ENCODE measurements at places on chromosomes 12 and 14. TPM values are rescaled to one million over a fixed set of nuclear protein-coding genes. Genes with fewer than 3 reads are reported as not detected.

DNA sequence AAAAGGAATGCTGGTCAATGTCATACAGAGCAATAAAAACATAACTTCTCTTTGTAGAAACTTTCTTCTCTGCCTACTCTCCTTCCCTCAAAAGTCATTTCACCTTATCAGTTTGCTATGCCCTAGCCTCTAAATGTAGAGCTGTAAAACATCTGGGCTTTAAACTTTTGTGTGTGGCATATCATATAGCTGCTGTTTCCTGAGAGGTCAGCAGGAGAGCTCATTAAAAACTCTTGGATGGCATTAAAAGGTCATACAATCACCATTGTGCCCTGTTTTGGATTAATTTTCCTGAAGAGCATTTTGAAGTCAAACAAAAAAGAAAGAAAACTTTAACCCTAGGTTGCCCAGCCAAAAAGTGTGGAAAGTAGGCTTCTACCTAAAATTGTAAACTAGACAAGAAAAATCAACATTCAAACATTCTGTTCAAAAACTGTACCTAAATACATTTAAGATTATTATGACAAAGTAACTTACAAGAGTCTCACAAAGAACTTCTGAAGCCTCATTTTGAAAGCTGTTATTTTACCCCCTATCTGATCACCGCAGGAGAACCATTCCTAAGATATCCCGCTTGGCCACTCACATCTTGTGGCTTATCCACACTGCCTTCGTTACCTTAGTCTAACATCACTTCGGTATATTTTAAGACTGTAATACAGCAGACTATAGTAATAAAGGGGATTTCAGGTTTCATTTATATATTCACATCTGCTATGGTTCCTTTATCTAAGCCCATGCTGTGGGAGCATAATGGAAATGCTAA is 38.1 kb downstream of the TXNDC16 start:
- H3K4me1 ChIP-seq: no peaks in the 10 kb centered on the region
- no peaks in the 10 kb centered on the region for H3K27me3 ChIP-seq
- DNase-seq: no peak
- H3K4me3 ChIP-seq: no peak overlapping the region
- no peak overlapping the region for H3K27ac ChIP-seq
- no peaks in the 10 kb centered on the region for H3K36me3 ChIP-seq

- no peaks in the 10 kb centered on the region for H3K36me3 ChIP-seq
- no peak overlapping the region for H3K27ac ChIP-seq
- H3K27me3 ChIP-seq: no peaks in the 10 kb centered on the region
- H3K4me3 ChIP-seq: no peak overlapping the region
Observed at GRCh38 chr12:116863275-116863767, 17.9 kb downstream of the HRK start.

DNA sequence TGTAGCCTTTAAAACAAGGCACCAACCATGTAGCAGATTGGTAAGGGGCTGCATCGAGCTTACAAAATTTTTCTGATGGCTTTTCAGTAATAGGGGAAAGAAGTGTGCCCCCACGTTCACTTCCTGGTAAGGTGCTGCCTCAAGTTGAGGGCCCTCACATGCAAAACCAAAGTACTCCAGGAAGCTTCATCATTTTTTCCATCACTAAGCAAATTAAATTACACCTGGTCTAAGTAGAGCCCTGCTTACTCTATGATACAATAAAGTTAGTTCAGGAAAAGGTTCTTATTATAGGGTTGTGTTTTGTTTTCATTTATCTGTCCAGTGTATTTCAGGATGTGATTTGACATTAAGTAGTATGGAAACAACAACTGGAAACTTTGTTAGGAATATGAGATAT is 15.0 kb upstream of the AKAP5 start:
- no peak overlapping the region for H3K4me3 ChIP-seq
- H3K27ac ChIP-seq: no peak overlapping the region
- no peaks in the 10 kb centered on the region for H3K4me1 ChIP-seq

GRCh38 chr14:72605096-72605920 is 288.6 kb downstream of the DPF3 start:
- H3K27ac ChIP-seq: no peak overlapping the region
- no peaks in the 10 kb centered on the region for H3K4me1 ChIP-seq
- no peaks in the 10 kb centered on the region for H3K36me3 ChIP-seq
- no peaks in the 10 kb centered on the region for H3K27me3 ChIP-seq

DNA sequence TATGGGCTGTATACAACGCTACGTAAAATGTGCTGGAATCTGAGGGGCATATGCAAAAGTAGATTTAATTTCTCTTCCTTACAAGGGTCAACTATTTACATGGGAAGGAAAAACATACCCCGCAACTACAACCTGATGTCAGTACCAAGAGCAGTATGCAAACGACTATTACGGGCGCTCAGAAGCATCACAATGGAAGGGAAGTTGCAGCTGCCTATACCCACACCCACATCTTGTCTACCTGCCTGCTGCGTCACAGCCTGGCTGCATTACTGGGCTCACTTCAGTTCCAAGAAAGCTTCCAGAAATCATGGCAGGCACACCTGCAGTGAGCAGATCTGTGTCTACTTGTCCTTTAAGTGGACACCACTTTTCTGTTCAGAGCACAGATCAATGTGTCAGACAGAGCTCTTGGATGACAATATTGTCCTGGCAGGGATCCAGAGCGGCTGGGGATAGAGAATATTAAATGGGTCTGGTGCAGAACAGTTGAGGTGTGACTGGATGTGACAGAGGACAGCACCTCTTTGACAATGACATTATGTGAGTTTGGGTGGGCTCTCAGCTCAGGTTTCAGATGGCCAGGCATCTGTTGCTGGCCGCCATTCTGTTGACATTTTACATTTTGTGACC is 41.5 kb upstream of the GNG2 start:
- no peak for DNase-seq
- H3K4me3 ChIP-seq: no peak overlapping the region
- no peaks in the 10 kb centered on the region for H3K4me1 ChIP-seq
- H3K36me3 ChIP-seq: no peaks in the 10 kb centered on the region

- H3K27me3 ChIP-seq: no peaks in the 10 kb centered on the region
- no peak for DNase-seq
- no peaks in the 10 kb centered on the region for H3K36me3 ChIP-seq
- no peak overlapping the region for H3K4me3 ChIP-seq
- H3K27ac ChIP-seq: no peak overlapping the region
Observed at GRCh38 chr12:87157791-87158190, 871.4 kb downstream of the C12orf50 start.

DNA sequence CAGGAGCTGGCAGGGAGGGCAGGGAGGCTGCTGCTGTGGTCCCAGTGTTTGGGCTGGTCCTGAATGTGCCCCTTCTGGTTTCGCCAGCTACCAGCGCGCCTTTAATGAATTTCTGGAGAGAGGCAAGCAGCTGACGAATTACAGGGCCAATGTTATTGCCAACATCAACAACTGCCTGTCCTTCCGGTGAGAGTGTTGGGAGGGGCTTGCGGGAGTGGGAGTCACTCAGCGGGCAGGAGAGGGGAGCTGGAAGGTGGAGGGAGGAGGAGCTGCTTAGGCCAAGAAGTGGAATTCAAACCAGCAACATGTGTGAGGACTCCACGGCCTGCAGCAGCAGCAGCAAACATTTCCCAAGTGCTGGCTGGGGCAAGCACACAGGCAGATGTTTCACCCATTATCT is 7.7 kb downstream of the TNFAIP2 start:
- H3K27me3 ChIP-seq: no peaks in the 10 kb centered on the region
- no peak overlapping the region for H3K4me3 ChIP-seq
- peak; percentile 70 for DNase-seq
- peak overlapping the region; percentile 91 for H3K27ac ChIP-seq
- no peaks in the 10 kb centered on the region for H3K4me1 ChIP-seq

GRCh38 chr14:26174395-26174794 is 423.4 kb downstream of the NOVA1 start:
- H3K27me3 ChIP-seq: no peaks in the 10 kb centered on the region
- no peak overlapping the region for H3K27ac ChIP-seq
- H3K4me1 ChIP-seq: no peaks in the 10 kb centered on the region
- no peaks in the 10 kb centered on the region for H3K36me3 ChIP-seq
- no peak overlapping the region for H3K4me3 ChIP-seq

DNA sequence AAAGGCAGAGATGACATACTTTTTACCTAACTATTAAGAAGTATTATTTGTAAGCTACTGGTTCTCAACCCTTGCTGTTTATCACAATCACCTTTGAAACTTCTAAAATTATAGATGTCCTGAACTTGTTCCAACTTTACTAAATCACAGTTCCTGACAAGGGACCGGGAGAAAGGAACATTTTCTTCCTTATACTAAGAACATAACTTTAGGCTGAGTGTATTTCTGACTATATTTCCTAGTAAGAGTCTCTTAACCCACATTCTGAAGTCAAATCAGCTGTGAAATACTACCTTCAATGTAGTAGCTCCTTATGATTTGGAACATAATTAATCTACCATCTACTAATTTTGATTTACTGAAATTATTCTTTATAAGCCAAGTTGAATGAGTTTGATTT is 80.2 kb downstream of the BAZ1A start:
- H3K27ac ChIP-seq: no peak overlapping the region
- no peaks in the 10 kb centered on the region for H3K27me3 ChIP-seq
- no peak overlapping the region for H3K4me3 ChIP-seq
- DNase-seq: no peak

DNA sequence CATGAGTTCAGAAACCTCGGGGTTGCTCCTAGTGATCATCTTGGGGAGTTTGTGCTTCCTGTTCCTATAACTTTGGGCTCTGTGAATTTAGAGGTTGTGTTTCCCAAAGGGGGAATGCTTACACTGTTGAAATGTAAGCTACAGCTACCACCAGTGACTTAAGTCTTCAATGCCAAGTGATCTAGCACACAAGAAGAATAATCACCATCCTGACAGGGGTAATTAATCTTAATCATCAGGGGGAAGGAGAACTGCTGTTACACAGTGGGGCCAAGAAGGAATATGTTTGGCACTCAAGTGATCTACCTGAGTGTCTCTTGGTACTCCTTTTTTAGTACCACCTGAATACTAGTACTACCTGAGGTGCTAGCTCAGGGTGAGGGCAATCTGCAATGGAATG is 34.9 kb upstream of the RNU6-7 start:
- H3K36me3 ChIP-seq: no peaks in the 10 kb centered on the region
- no peaks in the 10 kb centered on the region for H3K27me3 ChIP-seq
- no peak for DNase-seq
- H3K4me3 ChIP-seq: no peak overlapping the region
- H3K27ac ChIP-seq: no peak overlapping the region

GRCh38 chr12:42482041-42482747 is 107.4 kb downstream of the PRICKLE1 start:
- H3K36me3 ChIP-seq: no peaks in the 10 kb centered on the region
- DNase-seq: peak; percentile 66
- no peaks in the 10 kb centered on the region for H3K27me3 ChIP-seq
- H3K4me3 ChIP-seq: peak overlapping the region; percentile 65
- H3K4me1 ChIP-seq: no peaks in the 10 kb centered on the region
- H3K27ac ChIP-seq: peak overlapping the region; percentile 90

DNA sequence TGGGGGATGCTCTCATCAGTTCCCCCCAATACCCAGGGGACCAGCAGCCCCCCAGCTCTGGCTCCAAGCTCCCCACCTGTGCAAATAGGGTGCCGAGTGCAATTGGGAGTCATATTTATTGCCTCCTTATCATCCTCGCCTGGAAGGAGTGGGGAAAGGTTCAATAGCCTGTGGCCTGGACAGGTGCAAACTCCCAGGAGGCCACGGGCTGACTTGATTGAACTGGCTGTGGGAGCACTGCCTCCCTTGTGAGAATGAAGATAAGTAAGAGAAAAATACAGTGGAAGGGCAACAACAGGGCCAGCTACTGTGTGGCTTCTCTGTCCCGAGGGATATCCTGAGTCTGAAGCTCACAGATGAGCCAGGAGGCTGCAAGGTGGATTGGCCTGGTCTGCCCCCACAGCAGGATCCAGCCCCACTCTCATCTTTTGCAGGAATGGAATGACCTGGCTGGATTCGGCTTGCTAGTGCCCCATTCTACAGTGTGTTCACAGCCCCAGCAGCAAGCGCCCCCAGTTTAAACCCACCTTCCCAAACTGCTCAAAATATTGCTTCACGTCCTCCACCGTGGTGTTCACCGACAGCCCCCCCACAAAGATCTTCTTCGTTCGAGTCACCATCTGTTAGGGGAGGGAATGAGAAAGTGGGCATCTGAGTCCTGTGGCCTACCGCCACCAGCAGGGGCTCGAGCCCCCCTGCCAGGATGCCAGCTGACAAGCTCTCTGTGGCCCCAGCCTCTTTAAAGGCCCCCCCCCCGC is 6.3 kb downstream of the MSI1 start:
- no peaks in the 10 kb centered on the region for H3K36me3 ChIP-seq
- H3K4me3 ChIP-seq: no peak overlapping the region
- H3K4me1 ChIP-seq: no peaks in the 10 kb centered on the region
- no peak for DNase-seq

- no peak overlapping the region for H3K27ac ChIP-seq
- no peak overlapping the region for H3K4me3 ChIP-seq
- no peaks in the 10 kb centered on the region for H3K36me3 ChIP-seq
- no peaks in the 10 kb centered on the region for H3K4me1 ChIP-seq
- no peaks in the 10 kb centered on the region for H3K27me3 ChIP-seq
Observed at GRCh38 chr12:4243091-4243490, 30.5 kb upstream of the CCND2 start.

GRCh38 chr14:99348816-99349614 is 77.0 kb upstream of the BCL11B start:
- no peak overlapping the region for H3K4me3 ChIP-seq
- no peaks in the 10 kb centered on the region for H3K36me3 ChIP-seq
- no peaks in the 10 kb centered on the region for H3K27me3 ChIP-seq
- DNase-seq: no peak
- H3K27ac ChIP-seq: no peak overlapping the region

GRCh38 chr14:38399652-38400051 is 143.8 kb upstream of the CLEC14A start:
- no peak overlapping the region for H3K27ac ChIP-seq
- H3K4me3 ChIP-seq: no peak overlapping the region
- no peaks in the 10 kb centered on the region for H3K4me1 ChIP-seq

DNA sequence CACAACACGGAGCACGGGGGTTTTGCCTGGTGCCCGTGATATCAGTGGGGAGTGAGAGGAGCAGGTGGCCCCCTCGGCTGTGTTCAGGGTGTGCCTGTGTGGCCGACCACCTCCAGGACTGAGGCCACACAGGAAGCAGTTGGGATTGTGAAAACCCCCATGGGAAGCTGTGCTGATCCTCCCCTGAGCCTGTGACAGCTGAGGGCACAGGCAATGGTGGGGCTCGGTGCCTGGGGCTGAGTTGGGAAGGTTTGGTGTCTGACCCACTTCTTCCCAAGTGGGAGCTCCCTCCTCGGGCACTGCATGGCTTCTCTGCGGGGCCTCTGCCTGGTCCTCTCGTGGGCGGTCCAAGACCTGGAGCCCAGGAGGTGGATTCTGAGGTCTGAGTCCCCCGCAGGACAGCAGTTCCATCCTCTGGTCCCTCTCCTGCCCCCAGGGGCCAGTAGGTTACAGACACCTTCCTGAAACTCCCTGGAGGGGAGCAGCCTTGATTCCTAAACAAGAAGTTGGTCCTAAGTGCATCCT is 17.9 kb downstream of the PACS2 start:
- H3K27ac ChIP-seq: no peak overlapping the region
- DNase-seq: no peak
- H3K4me3 ChIP-seq: no peak overlapping the region
- no peaks in the 10 kb centered on the region for H3K36me3 ChIP-seq
- H3K4me1 ChIP-seq: peaks cover 9% of the 10 kb centered on the region

Gene TPPP2
- 0.67 TPM for total RNA-seq

Gene DCN
- total RNA-seq: 4,675 TPM

Gene ATL1
- total RNA-seq: 1.5 TPM

Gene BRF1
- 59.4 TPM for total RNA-seq

Gene KRT73
- not detected for total RNA-seq

Data from uterus (tissue), 4 donors.